Spleen (tissue), 13 donors: ENCODE measurements at places on chromosomes 5 and 9. TPM values are rescaled to one million over a fixed set of nuclear protein-coding genes. Genes with fewer than 3 reads are reported as not detected.

GRCh38 chr5:78829811-78830527 is 155.1 kb downstream of the ARSB start:
- no peak for DNase-seq

The FCN1 gene
- 38.0 TPM for total RNA-seq

GRCh38 chr5:96909435-96909834 is 26.4 kb upstream of the LNPEP start:
- DNase-seq: no peak

DNA sequence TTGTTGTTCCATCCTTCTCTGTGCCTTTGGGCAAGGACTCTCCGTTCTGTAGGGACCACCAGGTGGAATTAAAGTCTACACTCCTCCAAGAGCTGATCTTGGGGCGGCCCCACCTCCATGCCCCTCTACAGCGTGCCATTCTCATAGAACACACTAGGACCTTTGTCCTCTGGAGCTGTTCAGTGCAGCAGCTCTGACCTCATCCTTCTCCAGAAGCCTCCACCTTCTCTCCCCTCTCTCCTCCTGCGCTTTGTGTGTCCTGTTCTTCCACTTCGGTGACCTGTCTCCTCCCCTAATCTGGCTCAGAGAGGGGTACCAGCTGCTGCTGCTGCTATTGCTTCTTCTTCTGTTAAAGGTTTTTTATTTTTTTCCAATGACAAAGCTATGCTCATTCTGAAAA is 1.8 kb upstream of the MACROH2A1 start:
- no peak for DNase-seq

DNA sequence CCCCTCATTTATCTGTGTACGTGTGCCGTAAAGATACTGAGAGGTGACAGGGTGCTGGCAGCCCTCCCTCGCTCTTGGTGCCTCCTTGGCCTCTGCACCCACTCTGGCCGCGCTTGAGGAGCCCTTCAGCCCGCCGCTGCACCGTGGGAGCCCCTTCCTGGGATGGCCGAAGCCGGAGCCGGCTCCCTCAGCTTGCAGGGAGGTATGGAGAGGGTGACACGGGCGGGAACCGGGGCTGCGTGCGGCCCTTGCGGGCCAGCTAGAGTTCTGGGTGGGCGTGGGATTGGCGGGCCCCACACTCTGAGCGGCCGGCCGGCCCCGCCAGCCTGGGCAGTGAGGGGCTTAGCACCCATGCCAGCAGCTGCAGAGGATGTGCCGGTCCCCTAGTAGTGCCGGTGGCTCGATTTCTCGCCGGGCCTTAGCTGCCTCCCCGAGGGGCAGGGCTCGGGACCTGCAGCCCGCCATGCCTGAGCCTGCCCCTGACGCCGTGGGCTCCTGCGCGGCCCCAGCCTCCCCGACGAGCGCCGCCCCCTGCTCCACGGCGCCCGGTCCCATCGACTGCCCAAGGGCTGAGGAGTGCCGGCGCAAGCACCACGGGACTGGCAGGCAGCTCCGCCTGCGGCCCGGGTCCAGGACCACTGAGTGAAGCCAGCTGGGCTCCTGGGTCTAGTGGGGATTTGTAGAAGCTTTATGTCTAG is 21.6 kb downstream of the NKX2-5 start:
- DNase-seq: peak; percentile 48

The FBLL1 gene
- 0.40 TPM for total RNA-seq

GRCh38 chr5:31047007-31047406 is 146.5 kb upstream of the CDH6 start:
- no peak for DNase-seq

The FBN2 gene
- 2.8 TPM for total RNA-seq

- no peak for DNase-seq
Observed at GRCh38 chr9:109935406-109936087, 155.5 kb downstream of the PALM2AKAP2 start.

The INPP5E gene
- 15.8 TPM for total RNA-seq

- no peak for DNase-seq
Observed at GRCh38 chr5:116912221-116912620, 337.6 kb upstream of the SEMA6A start.

DNA sequence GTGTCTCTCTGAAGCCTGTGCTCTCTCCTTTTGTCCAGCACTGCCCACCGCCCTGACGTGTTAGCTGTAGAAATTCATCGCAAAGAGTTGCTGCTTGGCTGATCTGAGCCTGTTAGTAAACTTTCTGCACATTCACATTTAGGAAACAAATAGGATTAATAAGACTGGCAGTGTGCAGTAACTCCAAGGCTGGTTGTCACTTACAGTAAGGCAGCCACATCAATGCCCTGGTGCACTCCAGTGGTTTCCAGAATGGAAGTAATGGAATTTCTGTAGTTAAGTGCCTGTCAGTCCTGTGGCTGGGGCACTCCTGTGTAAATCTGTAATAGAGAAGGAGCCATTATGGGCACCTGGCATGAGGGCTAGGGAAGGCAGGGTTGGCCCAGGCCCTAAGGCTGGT is 70.6 kb downstream of the DOCK2 start:
- no peak for DNase-seq

The PPP3R2 gene
- 0.11 TPM for total RNA-seq

The PHF24 gene
- total RNA-seq: 0.67 TPM

GRCh38 chr5:10689391-10690081 is 71.5 kb downstream of the DAP start:
- DNase-seq: no peak

- no peak for DNase-seq
Observed at GRCh38 chr9:81387360-81388106, 301.8 kb downstream of the TLE1 start.

- peak; percentile 89 for DNase-seq
Observed at GRCh38 chr9:37650873-37651768, at the start of gene FRMPD1. TSS of gene FRMPD1 (plus strand) at chr9:37650954. CDS start at chr9:37692642, 41,688 bp downstream.

DNA sequence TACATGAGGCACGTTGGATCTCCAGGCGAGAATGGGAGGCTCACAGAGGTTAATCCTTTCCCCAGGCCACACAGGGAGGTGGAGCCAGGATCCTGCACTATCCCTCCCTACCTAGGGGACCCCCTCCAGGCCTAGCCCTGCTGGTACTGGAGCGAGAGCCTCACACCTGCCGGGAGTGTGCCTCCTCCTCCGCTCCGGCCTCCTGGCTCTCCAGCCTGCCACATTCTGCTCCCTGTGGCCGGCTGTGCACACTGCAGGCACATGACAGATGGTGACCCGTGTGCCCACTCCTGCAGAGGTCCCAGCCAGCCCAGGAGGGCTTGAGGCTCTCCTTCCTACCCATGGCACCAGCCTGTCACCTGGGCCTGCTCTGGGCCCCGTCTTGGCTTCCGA is 93.4 kb downstream of the RXRA start:
- DNase-seq: no peak

The ADCY2 gene
- 0.17 TPM for total RNA-seq

The ECSCR gene
- 18.6 TPM for total RNA-seq

The IL33 gene
- total RNA-seq: 5.0 TPM

GRCh38 chr9:82894548-82894947 is 168.4 kb downstream of the RASEF start:
- no peak for DNase-seq

The TRIP13 gene
- total RNA-seq: 3.3 TPM

The SYK gene
- total RNA-seq: 106 TPM

The SLC1A1 gene
- 0.23 TPM for total RNA-seq

The OTP gene
- total RNA-seq: not detected

The BARX1 gene
- total RNA-seq: not detected

The PDGFRB gene
- 131 TPM for total RNA-seq

The ADGRD2 gene
- 0.40 TPM for total RNA-seq

The OR13C2 gene
- total RNA-seq: not detected

GRCh38 chr9:4739587-4740387 is 1.2 kb downstream of the AK3 start:
- no peak for DNase-seq

GRCh38 chr5:608429-609370 is 3.4 kb upstream of the CEP72 start:
- peak; percentile 69 for DNase-seq

GRCh38 chr9:129138476-129139232 is 27.4 kb downstream of the PTPA start:
- DNase-seq: peak; percentile 88

GRCh38 chr9:12876872-12877271 is 102.1 kb downstream of the LURAP1L start:
- no peak for DNase-seq

The NIPAL4 gene
- 0.34 TPM for total RNA-seq

DNA sequence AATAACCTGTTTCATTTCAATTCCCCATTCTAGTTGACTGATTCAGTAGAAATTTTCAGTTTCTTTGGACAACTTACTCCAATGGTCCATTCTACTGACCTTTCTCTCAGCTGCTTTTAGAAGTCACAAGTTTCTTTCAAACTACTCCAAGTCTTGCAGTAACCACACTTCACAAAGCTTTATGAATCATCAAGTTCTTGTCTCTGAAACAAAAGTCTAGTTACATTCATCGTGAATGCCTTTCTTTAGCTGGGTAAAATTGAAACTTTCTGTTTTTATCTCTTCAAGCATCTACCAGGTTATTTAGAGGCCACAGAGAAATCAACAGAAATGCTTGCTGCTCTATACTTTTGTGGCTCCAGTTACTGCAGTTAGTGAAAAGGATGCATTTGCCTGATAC is 405.4 kb downstream of the TMEM232 start:
- DNase-seq: no peak

DNA sequence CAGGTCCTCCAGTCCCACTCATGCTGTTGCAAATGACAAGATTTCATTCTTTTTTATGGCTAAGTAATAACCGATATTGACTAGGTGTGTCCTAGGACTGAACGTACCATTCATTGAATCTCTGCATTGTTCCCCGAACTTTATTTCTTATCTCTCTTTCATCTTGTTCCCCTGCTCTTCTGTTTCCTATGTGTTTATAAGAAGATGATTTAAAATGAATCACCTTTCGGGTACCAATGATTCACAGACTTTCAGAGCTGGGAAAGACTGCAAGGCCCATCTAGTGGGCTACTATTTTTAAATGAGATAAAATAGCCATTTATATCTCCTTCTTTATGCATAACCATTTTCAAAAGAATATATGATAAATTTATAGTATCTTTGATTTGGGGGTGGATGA is 133.0 kb downstream of the CDH18 start:
- DNase-seq: no peak

The GNG10 gene
- total RNA-seq: 59.5 TPM

DNA sequence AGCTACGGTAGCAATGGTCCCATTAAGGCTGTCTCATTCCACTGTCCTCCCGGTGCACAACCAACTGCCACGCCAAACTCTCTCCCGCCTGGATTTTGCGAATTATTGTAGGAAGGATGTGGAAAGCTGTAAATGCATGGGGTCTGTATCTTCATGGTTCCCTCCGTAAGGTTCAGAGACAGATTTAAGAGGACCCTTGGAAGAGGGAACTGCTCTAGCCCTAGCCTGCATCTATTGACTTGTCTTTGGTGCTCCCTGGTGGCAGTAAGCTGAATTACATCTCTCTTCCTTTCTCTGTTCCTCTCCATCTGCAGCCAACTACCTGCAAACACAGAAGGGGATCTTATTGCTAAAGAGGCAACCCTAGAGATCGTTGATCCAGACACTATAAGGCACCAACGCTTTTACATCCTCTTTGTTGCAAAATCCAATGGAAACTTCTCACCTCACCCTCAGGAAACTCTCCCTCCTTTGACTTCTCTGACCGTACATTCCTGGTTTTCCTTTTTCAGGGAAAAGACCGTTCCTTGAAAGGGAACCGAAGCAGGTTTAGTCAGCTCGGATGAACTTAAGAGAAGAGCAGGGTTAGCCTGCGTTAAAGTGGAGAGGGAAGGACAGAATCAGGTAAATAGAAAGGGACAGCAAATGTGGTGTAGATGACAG is 11.9 kb downstream of the CAPSL start:
- no peak for DNase-seq

The TCF7 gene
- 33.9 TPM for total RNA-seq

- peak; percentile 53 for DNase-seq
Observed at GRCh38 chr9:37956904-37957663, 53.2 kb upstream of the SLC25A51 start.

The CLINT1 gene
- 68.7 TPM for total RNA-seq

The TMEM174 gene
- total RNA-seq: not detected

DNA sequence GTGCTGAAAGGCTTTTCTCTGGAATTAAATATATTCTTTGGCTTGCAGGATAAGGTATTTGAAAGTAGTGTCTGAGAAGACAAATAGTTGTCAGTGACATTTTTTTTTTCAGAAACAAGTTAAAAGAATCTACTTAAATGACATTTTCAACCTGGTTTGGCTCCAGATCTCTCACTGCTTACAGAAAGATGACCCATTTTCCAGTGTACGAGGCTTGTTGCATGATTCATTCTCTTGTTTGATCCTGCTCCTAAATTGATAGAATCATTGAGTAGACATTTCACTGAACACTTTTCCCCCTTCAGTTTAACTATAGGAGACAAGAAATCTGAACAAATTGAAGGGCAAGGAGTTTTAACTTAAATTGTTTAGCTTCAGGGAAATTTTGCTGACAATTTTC is 546.1 kb downstream of the ZNF608 start:
- DNase-seq: no peak

- no peak for DNase-seq
Observed at GRCh38 chr9:124716808-124717207, 54.3 kb downstream of the NR6A1 start.

The ANGPTL2 gene
- total RNA-seq: 47.0 TPM

- no peak for DNase-seq
Observed at GRCh38 chr5:36593867-36594266, 12.5 kb upstream of the SLC1A3 start.

- DNase-seq: no peak
Observed at GRCh38 chr5:52469420-52469819, 318.3 kb upstream of the ITGA1 start.

The RLN2 gene
- total RNA-seq: 1.4 TPM

DNA sequence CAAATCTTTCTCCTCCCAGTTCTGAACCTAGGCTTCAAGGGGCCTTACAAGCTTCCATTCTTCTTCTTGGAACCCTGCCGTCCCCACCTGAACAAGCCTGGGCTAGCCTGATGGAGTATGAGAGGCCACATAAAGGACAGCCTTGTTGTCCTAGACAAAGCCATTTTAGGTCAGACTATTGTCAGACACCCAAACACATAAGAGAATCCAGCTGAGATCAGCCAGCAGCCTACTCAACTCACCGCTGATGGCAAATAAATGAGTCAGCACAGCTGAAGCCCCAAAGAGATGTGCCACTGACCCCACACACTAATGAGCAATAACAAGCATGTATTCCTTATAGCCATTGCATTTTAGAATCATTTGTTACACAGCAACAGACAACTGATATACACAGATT is 33.8 kb downstream of the SVEP1 start:
- no peak for DNase-seq

The SERINC5 gene
- 27.7 TPM for total RNA-seq
